Fibroblast of gingiva (primary cell): ENCODE measurements at places on chromosomes 2 and 18.

DNA sequence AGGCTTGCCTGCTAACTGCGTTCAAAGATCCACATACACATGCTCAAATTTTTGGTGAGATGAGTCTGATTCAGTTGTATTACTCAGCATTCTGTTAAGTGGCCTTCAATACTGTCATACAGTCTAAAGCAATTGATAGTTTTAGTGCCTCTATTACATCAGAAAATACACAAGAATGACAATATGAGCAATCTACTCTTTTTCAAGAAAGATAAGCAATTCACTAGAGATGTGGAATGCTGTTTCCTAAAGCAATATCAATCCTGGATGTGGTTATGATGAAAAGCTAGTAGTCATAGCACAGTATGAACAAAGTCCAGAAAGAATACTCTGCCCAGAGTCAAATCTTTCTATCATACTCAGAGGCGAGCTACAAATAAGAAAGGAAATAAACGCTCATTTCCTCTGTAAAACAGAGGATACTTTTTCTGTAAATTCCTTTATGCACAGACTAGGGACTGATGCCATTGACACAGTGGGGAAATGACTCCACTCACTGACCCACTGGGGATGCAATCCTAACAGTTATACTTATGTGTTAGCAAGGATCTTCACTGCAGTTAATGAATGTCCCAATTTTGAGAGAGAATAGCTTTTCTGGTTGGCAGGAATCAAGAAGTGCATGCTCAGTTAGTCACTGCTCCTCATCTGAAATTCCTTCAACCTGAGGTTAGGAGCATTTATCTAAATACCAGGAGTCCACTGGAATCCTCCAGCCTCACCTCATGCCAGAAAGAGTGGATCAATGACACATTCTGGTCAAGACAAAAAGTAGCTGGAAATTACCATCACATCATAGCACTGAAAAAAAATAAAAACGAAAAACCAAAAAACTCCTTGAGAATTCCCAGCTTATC is 83.3 kb downstream of the PDE11A start:
- DNase-seq, result no peak

GRCh38 chr2:69958480-69958879 is 3.0 kb downstream of the ASPRV1 start:
- no peak for DNase-seq

GRCh38 chr18:61086657-61087056 is 246.6 kb upstream of the CDH20 start:
- DNase-seq, result no peak

GRCh38 chr2:55141572-55142413 is 90.3 kb downstream of the CLHC1 start:
- no peak for DNase-seq

GRCh38 chr18:9683418-9684396 is 24.4 kb upstream of the RAB31 start:
- peak; percentile 76 for DNase-seq

DNA sequence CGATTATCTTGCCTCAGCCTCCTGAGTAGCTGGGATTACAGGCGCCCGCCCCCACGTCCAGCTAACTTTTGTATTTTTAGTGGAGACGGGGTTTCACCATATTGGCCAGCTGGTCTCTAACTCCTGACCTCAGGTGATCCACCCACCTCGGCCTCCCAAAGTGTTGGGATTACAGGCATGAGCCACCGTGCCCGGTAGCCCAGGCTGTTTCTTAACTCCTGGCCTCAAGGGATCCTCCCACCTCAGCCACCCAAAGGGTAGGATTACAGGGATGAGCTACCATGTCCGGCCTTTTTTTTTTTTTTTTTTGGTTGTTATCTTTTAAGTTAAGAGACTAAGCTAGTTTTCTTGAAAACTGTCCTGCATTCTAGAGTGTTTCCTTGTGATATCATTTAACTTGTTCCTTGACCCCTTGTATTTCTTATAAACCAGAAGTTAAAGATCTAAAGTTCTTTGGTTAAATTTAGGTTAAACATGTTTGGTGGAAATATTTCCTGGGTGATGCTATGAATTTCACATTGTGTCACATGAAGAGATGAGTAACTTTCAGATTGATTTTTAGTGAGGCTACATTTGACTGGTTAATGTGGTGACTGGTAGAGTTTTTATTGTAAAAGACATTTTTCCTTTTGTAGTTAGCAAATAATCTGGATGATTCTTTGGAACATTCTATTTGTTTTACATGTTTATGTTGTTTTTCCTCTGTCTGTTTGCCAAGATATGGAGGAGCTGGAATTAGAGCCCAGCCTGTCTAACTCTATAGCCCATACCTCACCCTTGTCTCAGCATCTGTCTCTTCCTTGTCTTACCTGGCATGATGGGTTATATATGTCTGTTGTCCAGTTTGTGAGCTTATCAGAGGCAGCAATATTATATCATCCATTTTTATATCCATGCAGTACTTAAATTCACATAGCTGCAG is 5.2 kb downstream of the NCAPH start:
- DNase-seq, result no peak

- no peak for DNase-seq
These were observed 111.8 kb downstream of the PRKCE start for GRCh38 chr2:45763255-45763654.

DNA sequence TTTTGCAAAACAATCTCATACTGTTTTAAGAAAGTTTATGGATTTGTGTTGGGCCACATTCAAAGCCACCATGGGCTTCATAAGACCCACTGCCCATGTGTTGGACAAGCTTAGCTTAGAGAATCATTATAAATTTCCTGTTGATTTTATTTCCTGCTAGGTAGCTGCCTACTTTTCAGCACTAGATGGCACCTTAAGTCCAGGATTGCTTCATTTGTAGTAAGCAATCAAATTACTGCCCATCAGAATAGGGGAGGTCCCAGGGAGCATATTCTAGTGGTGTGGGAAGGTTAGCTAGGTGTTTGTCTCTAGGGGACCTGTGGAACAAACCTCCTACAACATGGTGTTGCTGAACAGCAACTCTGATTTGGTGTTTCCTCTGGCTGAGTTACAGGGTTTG is 11.0 kb upstream of the DCDC2C start:
- DNase-seq, result no peak

DNA sequence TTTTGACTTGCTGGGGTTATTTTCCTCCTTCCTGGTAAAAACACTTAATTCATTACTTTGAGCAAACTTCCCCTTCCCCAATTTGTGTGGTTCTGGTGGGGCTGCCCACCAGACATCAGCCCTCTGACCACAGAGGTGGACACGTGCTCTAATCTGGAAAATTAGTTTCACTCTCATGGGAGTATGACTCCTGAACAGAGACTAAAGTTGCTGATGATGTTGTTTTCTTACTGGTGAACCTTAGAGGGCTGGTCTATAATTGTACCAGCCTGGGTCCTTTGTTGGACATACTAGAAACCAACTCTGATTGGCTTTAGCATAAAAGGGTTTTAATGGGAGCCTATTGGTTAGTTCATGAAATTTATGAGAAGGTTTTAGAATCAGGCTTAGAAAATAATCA is 54.1 kb upstream of the ACYP2 start:
- DNase-seq, result no peak
